Transverse colon (tissue), 4 donors: ENCODE measurements at places on chromosomes 4 and X.

- H3K4me1 ChIP-seq, result no peaks in the 10 kb centered on the region
- no peak overlapping the region for H3K4me3 ChIP-seq
- no peaks in the 10 kb centered on the region for H3K36me3 ChIP-seq
- H3K27me3 ChIP-seq, result no peaks in the 10 kb centered on the region
These were observed 16.5 kb upstream of the CLCN4 start for GRCh38 chrX:10140264-10140663.

GRCh38 chrX:72105436-72105835 is 26.3 kb downstream of the RTL5 start:
- no peaks in the 10 kb centered on the region for H3K27me3 ChIP-seq
- H3K4me1 ChIP-seq, result no peaks in the 10 kb centered on the region
- no peak overlapping the region for H3K4me3 ChIP-seq
- no peak overlapping the region for H3K27ac ChIP-seq

- no peaks in the 10 kb centered on the region for H3K27me3 ChIP-seq
- no peak overlapping the region for H3K4me3 ChIP-seq
- no peak for DNase-seq
- no peaks in the 10 kb centered on the region for H3K36me3 ChIP-seq
- H3K27ac ChIP-seq, result no peak overlapping the region
- no peaks in the 10 kb centered on the region for H3K4me1 ChIP-seq
These were observed 772.9 kb upstream of the SLIT2 start for GRCh38 chr4:19478791-19479190.

- peak; percentile 46 for DNase-seq
- no peak overlapping the region for H3K4me3 ChIP-seq
- H3K4me1 ChIP-seq, result no peaks in the 10 kb centered on the region
These were observed 217.9 kb downstream of the CENPC start for GRCh38 chr4:67327245-67328017.

DNA sequence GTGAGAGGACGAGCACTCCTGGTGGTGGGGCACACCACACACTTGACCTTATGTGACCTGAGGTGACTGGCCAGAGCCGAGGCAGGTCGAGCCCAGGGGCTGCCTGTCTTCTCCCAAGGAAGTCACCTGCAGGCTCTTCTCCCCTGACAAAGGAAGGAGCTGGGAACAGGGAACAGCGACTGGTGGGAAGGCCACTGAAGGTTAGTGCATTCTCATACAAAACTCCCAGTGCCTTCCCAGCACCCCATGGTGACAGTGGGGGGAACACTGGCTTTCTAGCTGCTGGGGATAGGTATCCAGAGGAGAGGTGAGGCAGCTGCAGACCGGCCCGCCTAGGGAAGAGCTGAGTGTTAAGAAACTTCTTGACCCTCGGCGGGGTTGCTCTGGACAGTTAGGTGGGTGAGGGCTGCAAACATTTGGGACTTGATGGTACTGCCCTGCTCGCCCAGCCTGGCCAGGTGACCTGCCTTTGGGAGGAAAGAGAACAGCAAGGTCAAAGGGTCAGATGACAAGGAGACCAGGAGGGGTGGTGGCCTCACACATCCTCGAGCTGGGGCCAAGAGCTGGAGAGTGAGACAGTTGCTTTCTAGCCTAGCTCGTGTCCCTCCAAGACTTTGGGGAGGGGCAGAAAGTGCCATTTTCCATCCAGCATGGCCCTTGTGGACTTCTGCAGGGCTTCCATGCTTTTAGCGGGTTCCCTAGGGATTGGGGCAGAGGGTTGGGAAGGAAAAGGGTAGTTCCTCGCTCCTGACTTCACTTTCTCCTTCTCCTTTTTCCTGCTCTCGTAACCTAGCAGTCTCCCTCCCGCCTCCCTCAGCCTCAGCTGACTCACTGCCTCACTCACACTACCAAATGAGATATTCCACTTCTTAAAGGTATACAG is 2.7 kb downstream of the NALF2 start:
- H3K4me1 ChIP-seq, result no peaks in the 10 kb centered on the region
- H3K27me3 ChIP-seq, result peaks cover 27% of the 10 kb centered on the region
- DNase-seq, result no peak
- H3K36me3 ChIP-seq, result no peaks in the 10 kb centered on the region

DNA sequence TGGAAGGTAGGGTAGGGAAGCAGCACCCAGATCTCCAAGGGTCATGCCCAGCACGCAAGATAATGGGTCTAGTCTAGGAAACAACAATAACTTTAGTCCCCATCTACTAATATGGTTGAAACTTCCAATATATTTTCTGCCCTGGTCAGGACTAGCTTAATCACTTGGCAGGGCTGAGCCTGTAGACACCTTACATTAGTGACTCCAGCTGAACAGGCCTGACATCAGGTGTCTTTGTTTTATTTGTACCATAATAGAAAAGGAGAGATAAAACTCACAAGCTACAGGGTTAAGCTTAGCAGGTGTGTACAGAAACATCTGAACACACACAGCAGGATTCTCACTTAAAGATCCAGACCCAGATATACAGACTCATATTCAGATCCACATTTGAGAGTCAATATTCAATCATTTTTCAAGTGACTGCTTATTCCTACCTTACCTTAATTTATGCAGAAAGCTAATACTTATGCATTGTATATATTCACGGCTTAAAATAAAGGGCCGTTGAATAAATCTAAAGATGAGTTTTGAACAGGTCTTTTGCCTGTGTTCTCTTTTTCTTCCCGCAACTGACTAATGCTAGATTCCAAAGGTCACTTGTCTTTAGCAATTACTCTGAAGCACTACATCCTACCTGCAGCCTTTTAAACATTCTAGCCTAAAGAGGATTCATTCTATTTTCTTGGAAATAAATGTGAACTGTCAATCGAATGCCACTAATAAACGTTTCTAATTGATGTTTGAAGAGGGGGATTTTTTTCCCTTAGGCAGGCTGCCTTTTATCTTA is 745.3 kb downstream of the RPA4 start:
- H3K4me3 ChIP-seq, result no peak overlapping the region
- H3K27ac ChIP-seq, result no peak overlapping the region
- no peaks in the 10 kb centered on the region for H3K4me1 ChIP-seq
- H3K27me3 ChIP-seq, result no peaks in the 10 kb centered on the region
- H3K36me3 ChIP-seq, result no peaks in the 10 kb centered on the region

GRCh38 chr4:34920032-34920431 is 1324.3 kb downstream of the ARAP2 start:
- DNase-seq, result no peak
- no peaks in the 10 kb centered on the region for H3K36me3 ChIP-seq
- H3K4me1 ChIP-seq, result no peaks in the 10 kb centered on the region
- no peak overlapping the region for H3K27ac ChIP-seq

DNA sequence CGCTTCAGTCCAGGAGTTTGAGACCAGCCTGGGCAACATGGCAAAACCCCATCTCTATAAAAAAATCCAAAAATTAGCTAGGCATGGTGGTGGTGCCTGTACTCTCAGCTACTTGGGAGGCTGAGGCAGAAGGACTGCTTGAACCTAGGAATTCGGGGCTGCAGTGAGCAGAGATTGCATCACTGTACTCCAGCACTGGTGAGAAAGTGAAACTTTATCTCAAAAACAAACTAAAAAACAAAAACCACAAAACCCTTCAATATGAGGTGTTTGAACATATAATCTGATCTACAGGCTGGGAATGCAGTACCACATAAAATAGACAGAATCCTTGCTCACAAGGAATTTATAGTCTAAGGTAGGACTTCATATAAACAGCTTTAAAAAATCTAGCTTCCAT is 103.9 kb downstream of the PDS5A start:
- no peaks in the 10 kb centered on the region for H3K4me1 ChIP-seq
- no peaks in the 10 kb centered on the region for H3K27me3 ChIP-seq
- H3K36me3 ChIP-seq, result peaks cover 38% of the 10 kb centered on the region

GRCh38 chr4:120919358-120919757 is 3.2 kb downstream of the PRDM5 start:
- peaks cover 16% of the 10 kb centered on the region for H3K4me1 ChIP-seq
- no peak for DNase-seq
- no peaks in the 10 kb centered on the region for H3K27me3 ChIP-seq

DNA sequence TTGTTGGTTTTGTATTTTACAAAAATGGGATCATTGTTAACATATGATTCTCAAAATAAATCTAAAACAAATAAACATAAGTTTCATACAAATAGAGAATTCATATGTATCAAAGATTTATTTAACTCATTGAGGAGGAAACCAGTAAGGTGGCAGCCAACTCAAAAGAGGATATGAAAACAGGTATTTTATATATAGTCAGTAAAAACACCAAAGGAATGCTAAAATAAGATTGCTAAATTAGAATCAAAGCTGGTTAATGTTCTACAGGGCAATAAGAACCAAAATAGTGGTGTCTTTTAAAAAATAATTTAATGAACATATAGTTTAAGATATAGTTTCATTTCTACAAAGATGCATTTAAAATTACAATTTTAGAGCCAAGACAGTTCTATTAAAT is 23.1 kb downstream of the XKRX start:
- no peak overlapping the region for H3K4me3 ChIP-seq
- DNase-seq, result no peak
- H3K27ac ChIP-seq, result no peak overlapping the region
- no peaks in the 10 kb centered on the region for H3K27me3 ChIP-seq
- H3K36me3 ChIP-seq, result no peaks in the 10 kb centered on the region

DNA sequence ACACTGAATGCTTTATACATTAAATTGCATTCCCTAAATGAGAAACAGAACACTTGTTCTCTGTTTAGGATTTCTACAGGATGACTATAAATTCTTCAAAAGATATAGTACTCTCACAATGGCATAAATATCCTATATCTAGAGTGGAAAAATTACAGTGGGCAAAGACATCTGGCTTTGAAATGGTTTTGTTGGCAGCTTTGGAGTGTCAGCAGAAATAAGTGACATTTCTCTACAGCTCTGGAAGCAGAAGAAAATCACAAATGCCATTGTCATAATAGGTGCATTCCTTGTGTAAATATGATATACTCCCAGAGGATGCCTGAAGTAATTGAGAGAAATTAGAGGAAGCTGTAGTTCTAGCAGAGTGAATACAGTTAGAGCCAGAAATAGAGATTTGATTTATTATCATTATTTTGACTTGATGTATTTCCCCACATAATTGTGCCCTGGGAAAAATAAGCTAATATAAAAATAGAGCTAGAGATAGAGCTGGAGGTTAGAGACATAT is 95.9 kb upstream of the GALNTL6 start:
- no peak for DNase-seq
- H3K4me3 ChIP-seq, result no peak overlapping the region
- H3K27me3 ChIP-seq, result no peaks in the 10 kb centered on the region
- H3K27ac ChIP-seq, result no peak overlapping the region
- no peaks in the 10 kb centered on the region for H3K4me1 ChIP-seq
- no peaks in the 10 kb centered on the region for H3K36me3 ChIP-seq

DNA sequence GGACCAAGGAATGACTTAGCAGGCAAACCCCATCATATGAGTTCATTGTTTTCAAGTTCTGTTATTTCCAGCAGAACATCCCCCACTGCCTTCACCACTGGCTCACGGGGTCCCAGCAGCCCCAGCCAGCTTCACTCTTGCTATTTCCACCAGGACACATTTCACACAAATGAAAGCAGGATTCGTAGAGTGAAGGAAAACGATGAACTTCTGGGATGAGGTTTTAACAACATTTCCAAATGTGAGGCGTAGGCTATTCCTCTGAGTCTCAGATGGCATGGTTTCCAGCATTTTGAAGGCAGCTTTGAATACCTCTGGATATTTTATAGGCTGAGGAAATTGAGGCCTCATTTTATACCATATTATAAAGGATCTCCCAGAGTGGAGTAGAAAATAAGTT is 32.9 kb upstream of the EGFL6 start:
- no peak for DNase-seq
- no peaks in the 10 kb centered on the region for H3K4me1 ChIP-seq
- H3K27me3 ChIP-seq, result no peaks in the 10 kb centered on the region

DNA sequence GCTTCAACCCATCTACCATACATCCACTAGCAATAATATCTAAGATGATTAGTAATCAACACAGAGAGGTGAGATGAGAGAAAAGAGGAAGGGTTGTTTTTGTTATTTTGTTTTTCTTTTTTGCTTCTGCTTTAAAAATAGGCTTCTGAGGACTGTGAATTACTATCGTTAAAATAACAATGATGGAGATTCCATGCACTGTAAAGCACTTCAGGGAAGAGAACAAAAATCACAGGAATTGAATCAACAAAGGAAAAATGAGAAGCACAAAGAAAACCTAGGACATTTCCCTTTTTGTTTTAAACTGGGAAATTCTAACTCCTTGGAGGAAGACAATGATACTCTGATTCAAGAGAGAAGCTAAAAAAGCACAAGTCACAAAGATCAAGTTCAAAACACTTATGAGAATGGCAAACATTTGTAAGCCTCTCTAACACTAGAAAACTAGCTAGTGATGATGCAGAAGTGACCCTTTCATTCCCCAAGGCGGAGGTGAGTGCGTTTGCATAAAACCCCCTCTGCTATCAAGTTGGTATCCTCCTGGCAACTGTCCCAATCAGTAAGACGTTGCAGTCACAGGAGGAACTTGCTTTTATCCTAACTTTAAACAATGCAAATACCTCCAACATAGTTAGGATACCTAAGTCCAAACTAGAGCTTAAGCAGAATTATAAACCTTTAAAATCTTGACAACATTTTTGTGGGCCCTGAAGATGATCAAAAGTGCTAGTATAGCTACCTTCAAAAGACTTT is 308.5 kb downstream of the CAMK2D start:
- peak overlapping the region; percentile 26 for H3K27ac ChIP-seq
- no peaks in the 10 kb centered on the region for H3K36me3 ChIP-seq
- DNase-seq, result no peak
- no peaks in the 10 kb centered on the region for H3K27me3 ChIP-seq
- no peak overlapping the region for H3K4me3 ChIP-seq

DNA sequence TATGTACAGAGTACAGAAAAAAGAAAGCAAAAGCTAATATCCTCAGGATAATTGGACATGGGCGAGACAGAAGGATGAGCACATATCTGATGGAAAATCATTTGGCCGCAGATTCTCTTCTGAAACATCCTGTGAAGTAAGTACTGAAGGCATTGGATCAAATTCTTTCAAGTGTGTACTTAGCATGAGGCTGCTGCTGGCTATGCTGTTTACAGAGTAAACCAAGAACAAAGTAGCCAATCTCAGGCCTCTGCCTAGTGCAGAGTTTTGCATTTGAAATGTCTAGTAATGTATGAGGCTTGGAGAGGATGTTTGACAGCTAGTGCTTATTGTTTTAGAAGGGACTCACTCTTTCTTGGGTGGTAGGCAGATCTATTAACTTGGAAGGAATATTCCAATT is 128.5 kb downstream of the MAGEC2 start:
- H3K36me3 ChIP-seq, result no peaks in the 10 kb centered on the region
- H3K27ac ChIP-seq, result no peak overlapping the region
- H3K4me1 ChIP-seq, result no peaks in the 10 kb centered on the region
- DNase-seq, result no peak

- no peaks in the 10 kb centered on the region for H3K36me3 ChIP-seq
- no peak overlapping the region for H3K4me3 ChIP-seq
- no peaks in the 10 kb centered on the region for H3K27me3 ChIP-seq
- DNase-seq, result no peak
These were observed 65.2 kb downstream of the SERPINA7 start for GRCh38 chrX:105973387-105973739.

- no peak for DNase-seq
- H3K4me3 ChIP-seq, result no peak within 1 kb of the TSS
- H3K27ac ChIP-seq, result no peak within 1 kb of the TSS
- no peaks in the 10 kb centered on the region for H3K27me3 ChIP-seq
- H3K4me1 ChIP-seq, result no peaks in the 10 kb centered on the region
- H3K36me3 ChIP-seq, result no peaks in the 10 kb centered on the region
These were observed at the start of gene TEX28 for GRCh38 chrX:154294791-154295574. Gene TEX28, minus strand, starts transcription at chrX:154295124. Its CDS starts 3,007 bp downstream, at chrX:154292117.

- H3K4me3 ChIP-seq, result no peak overlapping the region
- no peak for DNase-seq
These were observed 41.1 kb upstream of the TMEM184C start for GRCh38 chr4:147576084-147576483.
